B cell (primary cell): ENCODE measurements at places on chromosomes 12 and 14. TPM values are rescaled to one million over a fixed set of nuclear protein-coding genes. Genes with fewer than 3 reads are reported as not detected.

GRCh38 chr14:82492157-82492556, 958.5 kb upstream of the SEL1L start:
- DNase-seq = no peak

DNA sequence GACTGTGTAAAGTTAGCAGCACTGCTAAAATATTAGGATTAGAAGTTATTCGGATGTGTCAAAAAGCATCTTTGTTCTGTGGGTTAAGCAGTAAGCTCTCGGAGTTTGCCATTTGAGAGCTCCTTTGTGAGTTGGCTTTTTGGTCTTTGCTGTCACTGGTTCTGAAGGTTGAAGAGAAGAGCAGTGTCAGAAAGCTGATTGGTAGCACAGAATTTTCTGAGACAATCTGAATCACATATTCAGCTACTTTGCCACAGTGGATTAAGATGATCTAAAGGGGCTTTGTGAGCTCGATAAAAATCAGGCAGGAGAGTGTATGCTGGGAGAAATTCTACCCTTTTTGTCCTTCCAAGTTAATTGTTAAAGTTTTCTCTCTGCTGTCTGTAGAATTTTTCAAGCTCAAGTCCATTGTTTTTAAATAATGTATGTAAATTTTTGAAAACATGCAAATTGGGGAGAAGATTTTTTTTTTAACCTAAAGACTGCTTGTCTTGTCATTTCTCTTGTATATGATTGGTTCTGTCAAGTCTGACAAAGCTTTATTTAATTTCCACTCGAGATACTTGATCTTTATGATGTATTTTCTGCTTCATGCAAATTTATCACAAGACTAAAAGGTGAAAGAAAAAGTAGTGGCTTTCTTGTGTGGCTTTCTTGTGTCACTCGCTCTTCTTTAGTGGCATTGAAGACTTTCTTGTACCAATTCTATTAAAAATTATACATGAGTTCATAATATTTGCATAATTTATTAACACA, 307.3 kb downstream of the EGLN3 start:
- DNase-seq = no peak

The HSPB8 gene
- not detected in 2 replicates for total RNA-seq

The GPX2 gene
- total RNA-seq = not detected in 2 replicates

The WNT1 gene
- 0.34 TPM in 1 of 2 replicates, not detected in the other for total RNA-seq

The PTCSC3 gene
- not detected in 2 replicates for total RNA-seq
